ENCODE measurements at places on chromosomes 1 and 21.

- no peak for DNase-seq
These were observed 6.8 kb upstream of the ALDH4A1 start for GRCh38 chr1:18908911-18909771.

DNA sequence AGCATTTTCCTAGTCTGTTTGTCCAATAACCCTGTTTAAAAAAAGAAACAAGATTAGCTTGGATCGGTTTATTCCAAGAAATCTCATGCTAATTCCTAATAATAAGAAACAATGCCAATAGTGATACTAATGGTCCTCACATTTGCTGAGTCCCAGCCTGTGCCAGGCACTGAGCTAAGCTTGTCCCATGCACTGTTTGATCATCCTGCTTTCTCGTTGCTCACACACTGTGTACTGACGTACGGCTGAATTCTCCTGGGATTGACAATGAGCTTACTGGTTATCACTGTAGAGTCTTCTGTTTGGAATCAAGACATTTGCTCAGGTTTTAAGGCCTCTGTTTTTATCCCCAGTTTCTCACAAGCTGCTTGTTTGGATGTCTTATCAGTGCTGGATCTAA lies 71.1 kb downstream of the CACNA1E start:
- DNase-seq = no peak

GRCh38 chr1:193519922-193520321 lies 333.5 kb upstream of the B3GALT2 start:
- DNase-seq = no peak

- no peak for DNase-seq
These were observed 53.6 kb downstream of the CHODL start for GRCh38 chr21:18298228-18298627.

DNA sequence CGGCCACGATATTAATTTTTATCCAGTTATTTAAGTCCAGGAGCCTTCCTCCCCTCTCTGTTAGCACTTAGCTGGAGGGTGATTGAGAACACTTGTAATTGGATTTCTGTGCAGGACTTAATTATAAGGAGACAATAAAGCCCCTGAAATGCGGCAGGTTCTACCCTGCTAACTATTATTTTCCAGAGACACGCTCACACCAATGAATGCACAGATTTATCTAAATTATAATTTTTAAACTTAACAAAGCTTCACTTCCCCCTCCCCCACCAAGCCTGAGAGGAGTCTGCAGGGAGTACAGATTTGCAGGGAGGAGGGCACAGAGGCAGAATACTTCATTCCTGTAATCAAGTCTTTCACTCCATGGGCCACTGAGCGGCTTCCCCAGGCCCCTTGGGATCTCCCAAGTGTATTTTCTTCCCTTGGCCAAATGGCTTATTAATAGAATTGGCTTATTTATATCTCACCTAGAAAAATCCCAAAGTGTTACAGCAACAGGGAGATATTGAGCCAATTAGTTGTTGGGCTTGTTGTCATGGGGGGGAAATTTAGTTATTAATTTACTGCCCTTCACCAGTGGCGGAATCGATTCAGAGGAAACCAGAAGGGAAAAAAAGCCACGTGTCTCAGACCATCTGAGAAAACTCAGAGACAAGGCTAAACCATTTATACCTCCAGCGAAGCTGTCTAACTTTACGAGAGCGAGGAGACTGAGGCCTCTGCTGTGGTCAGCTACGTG lies 99.0 kb upstream of the CD34 start:
- DNase-seq = no peak

DNA sequence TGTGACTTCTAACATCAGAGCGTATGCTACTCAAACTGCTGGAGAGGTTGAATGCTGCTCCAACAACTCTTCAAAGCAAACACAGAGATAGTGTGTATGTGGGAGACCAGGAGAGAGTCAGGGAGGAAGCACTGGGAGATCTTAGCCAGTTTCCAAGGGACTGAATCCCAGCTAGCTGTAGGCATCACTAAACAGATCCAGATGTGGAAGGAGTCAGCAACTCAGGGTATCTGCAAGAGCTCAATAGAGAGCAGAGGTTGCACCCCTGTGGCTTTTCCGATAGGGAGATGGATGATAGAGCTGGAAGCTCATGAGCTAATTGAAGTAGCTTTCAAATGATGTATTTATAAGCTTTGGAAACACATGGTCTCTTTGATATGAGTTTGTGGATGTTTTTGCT lies 168.9 kb upstream of the HOOK1 start:
- DNase-seq = no peak

GRCh38 chr1:89149229-89149628 lies 23.3 kb upstream of the GBP2 start:
- DNase-seq = no peak

DNA sequence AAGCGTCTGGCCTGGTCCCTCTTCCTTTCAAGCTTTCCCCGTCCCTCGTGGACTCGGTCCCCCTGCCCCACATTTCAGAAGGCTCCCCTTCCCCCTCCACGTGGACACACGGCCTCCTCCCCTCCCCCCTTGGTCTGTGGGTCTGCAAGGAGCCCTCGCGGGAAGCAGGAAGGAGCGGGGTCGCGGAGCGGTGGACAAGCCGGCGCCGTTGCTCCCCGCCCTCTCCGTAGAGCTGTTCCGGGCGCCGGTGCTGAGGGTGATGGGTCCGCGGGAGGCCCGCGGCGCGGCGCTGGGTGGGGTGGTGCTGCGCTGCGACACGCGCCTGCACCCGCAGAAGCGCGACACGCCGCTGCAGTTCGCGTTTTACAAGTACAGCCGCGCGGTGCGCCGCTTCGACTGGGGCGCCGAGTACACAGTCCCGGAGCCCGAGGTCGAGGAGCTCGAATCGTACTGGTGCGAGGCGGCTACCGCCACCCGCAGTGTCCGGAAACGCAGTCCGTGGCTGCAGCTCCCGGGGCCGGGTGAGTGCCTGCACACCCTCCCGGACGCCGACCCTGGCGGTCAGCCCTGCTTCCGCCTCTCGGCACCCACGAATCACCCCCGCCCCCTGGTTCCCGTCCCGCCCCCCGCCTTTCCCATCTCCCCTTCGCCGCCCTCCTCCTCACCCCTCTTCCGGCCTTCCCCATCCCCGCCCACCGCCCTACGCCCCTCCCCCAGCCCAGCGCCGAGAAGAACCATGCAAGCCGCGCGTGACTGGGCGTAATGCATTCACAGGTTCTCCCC lies 5.3 kb downstream of the FCRLB start:
- DNase-seq = peak; percentile 76

DNA sequence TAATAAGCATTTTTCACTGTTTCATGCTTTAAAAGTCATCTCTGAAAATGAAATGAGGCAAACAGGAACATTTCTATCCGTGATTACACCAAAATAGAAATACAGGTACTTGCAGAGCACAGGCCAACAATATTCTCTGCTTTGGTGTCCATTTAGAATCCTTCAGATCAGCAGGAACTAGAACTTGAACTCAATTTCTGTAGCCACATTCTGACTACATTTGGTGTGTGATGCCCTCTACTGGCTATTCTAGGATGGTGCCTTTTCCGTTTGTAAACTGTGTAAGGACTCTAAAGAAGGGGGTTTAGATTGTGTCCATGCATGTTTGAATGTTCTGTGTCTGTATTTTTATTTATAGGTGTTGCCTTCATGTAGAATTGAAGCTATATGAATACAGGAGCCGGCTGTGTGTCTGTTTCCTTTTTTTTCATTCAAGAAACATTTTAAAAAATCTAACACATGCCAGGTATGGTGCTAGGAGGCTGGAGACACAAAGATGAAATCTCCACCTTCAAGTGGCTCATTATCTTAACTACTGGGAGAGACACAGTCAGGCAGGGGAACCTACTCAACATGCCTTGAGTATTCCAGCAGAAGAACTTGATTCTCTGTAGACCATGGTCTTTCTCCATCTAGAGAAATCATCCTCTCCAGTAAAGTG lies 7.6 kb upstream of the ZNF326 start:
- peak; percentile 74 for DNase-seq

GRCh38 chr1:115643666-115644065 lies 1.9 kb downstream of the VANGL1 start:
- no peak for DNase-seq

GRCh38 chr1:87219141-87219540 lies 109.5 kb upstream of the LMO4 start:
- no peak for DNase-seq
